CD4-positive, alpha-beta T cell treated with Interleukin-4 for 4 hours (primary cell): ENCODE measurements at places on chromosomes 6 and 20.

DNA sequence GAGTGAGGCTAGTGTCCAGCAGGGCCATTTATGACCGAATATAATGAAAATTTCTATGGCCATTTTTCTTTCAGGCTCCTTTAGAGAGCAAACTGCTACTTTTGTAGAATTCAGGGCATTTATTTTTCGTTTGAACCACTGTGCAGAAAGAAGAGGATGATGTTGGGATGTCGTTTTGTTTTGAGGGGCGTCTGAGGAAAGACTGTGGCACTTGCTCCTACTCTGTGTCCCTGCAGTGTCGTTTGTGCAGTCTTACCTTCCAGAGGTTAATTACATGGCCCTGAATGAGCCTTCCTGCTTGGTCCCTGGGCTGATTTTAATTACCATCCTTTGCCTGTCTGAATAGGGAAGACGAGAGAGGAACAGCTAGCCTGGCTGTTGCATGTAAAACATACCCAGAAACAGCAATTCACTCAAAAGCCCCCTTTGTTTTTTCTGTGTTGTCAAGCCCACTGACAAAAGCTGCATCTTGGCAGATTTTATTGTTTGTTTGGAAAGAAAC lies 65.3 kb downstream of the CTNNBL1 start:
- DNase-seq = no peak

GRCh38 chr6:144265061-144265357 lies 20.1 kb upstream of the UTRN start:
- DNase-seq = no peak

DNA sequence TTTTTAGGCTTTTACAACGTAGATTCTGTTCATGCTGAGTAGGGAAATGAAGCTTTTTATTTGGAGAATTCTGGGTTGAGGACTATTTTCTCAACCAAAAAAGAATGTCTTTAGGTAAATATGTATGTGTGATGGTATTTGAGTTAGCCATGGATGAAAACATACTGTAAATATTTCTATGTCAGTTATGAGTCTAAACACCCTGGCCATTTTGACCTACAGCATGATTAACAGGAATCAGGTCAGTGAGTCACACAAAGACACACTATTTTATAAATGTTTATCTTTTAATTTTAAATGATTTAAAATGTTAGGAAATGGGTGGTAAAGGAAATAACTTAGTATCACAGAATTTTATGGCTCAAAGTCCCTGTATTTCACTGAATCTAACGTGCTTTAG lies 851.7 kb upstream of the MAP3K7 start:
- DNase-seq = no peak

DNA sequence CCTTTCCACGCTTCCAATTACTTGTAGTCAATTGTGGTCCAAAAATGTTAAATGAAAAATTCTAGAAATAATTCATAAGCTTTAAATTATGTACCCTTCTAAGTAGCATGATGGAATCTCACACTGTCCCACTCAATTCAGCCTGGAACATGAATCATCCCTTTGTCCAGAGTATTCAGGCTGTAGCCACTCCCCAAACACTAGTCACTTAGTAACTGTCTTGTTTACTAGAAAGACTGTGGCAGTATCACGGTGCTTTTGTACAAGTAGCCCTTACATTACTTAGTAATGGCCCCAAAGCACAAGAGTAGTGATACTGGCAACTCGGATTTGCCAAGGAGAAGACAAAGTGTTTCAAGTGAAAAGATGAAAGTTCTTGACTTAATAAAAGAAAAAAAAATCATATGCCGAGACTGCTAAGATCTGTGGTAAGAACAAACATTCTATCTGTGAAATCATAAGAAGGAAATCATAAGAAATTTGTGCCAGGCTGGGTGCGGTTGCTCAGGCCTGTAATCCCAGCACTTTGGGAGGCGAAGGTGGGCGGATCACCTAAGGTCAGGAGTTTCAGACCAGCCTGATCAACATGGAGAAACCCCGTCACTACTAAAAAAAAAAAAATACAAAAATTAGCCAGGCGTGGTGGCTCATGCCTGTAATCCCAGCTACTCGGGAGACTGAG lies 168.5 kb upstream of the SIM1 start:
- DNase-seq = no peak
